ENCODE measurements at places on chromosomes 1 and 21.
A peak's percentile ranks its signal among the peaks of the same experiment; 100 is the strongest.

DNA sequence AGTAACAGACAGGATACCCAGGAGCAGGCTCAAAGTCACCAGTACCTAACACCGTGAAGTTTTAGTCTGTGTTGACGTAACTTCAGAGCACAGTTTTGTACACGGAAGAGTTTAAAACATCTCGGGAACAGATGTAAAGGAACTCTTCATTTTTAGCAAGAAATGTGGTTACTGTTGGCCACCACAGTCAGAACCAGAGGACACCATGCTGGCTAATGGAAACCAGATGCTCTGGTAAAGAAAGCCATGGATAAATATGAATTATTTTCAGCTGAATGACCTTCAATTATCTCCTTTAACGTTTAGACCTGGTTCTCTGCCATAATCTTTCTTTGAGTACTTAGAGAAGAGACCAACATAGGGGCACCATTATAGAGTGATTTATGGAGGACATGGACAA lies 115.9 kb downstream of the NTMT2 start:
- no peak for DNase-seq

DNA sequence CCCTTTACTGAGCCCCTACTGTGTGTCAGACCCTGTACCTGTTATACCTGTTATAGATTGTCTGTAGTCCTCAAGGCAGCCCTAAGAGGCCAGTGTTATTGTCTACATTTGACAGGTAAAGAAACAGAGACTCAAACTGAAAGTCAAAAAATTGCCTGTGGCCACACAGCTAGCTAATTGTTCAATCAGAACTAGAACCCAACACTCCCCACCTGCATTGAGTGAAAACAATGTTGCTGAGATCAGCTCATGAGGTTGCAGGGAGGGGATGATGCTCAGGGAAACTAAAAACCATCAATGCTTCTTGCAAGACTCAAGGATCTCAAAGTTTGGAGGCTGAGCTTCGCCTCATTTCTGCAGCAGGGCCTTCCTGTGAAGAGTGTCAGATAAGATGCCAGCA lies 109.5 kb upstream of the LMO4 start:
- no peak for DNase-seq

DNA sequence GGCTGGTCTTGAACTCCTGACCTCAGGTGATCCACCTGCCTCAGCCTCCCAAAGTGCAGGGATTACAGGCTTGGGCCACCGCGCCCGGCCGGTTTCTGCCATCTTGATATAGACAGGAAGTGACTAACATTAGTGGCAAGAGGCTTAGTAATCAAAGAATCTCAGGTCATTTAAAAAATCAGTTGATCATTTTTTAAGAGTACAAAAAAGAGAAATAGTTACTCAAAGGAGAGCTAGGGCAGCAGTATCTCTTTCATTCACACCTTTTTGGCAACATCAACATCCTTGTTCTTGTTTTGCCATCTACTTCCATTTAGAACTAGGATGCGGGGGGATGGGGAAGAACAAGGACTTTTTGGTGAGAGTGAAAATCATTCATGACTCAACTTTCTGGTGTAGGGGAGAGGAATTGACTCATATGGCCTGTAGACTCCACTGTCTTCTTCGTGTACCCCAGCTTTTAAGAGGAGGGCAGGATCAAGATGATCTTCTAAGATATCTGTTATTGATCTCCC lies 8.8 kb downstream of the FCRLB start:
- DNase-seq: no peak

DNA sequence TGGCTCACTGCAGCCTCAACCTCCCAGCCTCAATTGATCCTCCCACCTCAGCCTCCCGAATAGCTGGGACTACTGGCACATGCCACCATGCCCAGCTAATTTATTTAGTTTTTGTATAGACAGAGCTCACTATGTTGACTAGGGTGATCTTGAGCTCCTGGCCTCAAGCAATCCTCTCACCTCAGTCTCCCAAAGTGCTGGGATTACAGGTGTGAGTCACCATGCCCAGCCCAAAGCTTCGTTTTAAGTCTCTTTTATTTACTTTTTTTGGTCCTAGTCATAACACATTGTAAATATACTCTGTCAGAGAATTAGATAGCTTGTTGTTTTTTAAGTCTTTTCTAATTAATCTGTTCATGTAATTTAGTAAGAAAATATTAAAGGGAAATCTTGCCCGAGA lies 42.8 kb downstream of the KCNK1 start:
- DNase-seq: no peak

GRCh38 chr1:206456577-206457370 lies 13.5 kb upstream of the IKBKE start:
- DNase-seq: no peak

DNA sequence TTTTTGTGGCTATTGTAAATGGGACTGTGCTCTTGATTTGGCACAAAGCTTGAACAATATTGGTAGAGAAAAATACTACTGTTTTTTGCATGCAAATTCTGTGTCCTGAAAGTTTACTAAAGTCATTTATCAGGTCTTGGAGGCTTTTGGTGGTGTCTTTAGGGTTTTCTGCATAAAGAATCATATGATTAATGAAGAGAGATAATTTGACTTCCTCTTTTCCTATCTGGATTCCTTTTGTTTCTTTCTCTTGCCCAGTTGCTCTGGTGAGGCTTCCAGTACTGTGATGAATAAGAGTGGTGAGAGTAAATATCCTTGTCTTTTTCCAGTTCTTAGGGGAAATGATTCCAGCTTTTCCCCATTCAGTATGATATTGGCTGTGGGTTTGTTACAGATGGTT lies 1166.7 kb downstream of the NCAM2 start:
- DNase-seq: no peak

- no peak for DNase-seq
Measured at GRCh38 chr1:229579059-229579673, 20.7 kb upstream of the ABCB10 start.

DNA sequence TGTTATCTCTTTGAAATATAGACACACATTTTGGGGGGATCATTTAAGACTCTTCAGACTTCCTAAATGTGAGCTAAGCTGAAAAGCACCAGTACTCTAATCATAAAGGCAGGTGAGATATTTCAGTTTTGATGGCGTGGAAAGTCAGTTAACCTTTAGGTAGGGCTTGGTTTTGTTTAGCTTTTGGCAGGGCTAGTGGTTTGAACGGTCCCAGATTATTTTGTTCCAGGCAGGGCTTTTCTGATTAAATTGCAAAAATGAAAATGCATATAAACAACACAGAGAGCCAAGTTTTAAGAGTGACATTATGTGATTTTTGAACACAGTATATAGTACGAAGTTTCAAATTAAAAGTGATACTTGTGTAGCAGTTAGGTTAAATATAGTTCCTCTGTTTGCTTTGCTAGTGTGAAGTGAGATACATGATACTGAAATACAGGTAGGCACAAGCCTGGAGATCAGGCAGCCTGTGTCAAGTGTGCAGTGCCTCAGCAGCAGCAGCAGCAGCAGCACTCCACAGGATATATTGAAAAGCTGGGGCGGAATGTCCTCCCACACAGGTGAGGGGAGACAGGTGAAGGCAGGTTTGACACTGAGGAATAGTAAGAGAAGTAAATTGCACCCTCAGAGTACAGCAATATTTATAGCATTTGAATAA lies 47.4 kb downstream of the CAMTA1 start:
- DNase-seq: no peak

- no peak for DNase-seq
Measured at GRCh38 chr1:42403880-42404400, 23.3 kb downstream of the RIMKLA start.

DNA sequence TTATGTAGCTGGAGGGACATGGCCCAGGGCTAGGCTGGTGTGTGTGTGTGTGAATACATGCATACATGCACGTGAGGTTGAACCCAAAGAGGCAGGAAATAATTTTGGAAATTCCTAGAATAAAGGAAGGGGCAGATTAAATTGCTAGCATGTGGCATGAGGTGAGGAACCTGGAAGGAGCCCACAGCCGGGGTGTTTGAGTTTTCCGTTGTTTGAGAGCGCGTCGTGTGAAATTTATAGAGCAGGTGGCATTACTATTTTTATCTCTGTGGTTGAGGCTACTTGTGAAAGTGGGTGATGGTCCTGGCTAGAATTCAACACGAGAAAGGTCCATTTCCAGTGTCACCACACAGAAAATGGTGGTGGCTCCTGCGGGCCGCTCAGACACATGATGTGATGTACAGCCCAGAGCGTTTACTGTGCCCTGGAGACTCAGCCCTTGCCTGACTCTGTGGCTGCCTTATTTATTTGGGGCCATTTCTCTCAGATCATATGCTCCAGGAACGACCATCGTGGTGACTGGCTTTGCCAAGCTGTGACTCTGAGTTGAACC lies 48.0 kb downstream of the BACE2 start:
- no peak for DNase-seq

DNA sequence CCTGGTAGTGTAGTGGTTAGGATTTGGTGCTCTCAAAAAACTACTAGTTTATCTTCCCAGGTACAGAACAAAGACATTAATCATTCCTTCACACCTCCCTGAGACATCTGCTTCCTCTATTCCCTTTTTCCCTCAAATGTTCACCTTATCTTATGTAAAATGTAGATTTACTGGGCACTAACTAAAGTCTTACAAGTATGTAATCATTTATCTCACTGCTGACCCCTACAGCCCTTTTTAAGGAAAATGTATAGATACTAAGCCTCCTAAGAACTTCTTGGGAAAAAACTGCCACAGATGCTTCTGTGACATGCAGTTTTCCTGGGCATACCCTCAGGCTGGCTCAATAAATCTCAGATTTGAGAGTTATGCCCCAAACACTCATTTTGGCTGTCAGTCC lies 50.8 kb upstream of the NEK7 start:
- DNase-seq: no peak

GRCh38 chr1:6473974-6474814 lies 8.2 kb upstream of the TNFRSF25 start:
- no peak for DNase-seq

- no peak for DNase-seq
Measured at GRCh38 chr1:154572468-154573167, 5.0 kb downstream of the CHRNB2 start.

DNA sequence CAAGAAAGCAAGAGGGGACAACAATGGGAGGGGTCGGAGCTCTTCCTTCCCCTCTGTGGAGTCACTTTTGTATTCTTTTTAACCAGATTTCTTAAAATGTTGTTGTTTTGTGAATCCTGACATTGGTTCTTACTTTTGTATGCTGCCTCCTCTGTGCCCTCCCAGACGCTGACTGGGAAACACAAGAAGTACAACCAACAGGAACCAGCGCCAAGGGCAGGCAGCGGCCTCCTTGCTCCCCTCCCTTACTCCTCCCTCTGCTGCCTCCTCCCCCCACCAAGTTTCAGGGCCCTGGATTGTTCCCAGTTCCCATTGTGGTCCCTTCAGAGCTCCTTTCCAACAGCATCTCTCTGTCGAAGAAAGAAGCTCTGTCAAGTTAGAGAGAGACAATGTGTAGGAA lies 111.1 kb downstream of the BRINP2 start:
- no peak for DNase-seq

DNA sequence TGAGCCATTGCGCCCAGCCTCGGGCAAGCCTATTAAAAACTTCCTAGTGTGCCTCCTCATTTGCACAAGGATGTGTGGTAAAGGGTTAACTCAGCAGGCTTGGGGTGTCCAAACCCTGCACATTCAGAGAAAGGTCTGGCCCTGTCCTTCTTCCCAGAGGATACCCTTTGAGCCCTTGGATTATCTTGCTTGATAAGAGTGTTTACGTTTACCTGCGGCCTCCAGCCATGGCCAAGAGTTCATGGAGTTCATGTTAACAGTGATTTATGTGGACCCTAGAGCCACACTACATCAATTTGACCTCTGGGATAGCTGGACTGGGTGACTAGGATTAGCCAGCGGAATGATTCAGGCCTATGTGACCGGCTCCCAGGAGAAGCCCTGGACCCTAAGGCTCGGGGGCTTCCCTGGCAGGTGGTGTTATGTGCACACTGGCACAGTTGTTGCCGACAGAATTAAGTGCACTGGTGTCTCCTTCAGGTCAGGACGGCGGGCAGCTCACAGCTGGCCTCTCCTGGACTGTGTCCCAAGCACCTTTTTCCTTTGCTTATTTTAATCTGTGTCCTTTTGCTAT lies 7.7 kb upstream of the TCP10L start:
- DNase-seq: no peak

GRCh38 chr1:178796013-178796412 lies 71.0 kb downstream of the RALGPS2 start:
- DNase-seq: no peak

GRCh38 chr1:163066168-163066567 lies 3.0 kb upstream of the RGS4 start:
- no peak for DNase-seq

DNA sequence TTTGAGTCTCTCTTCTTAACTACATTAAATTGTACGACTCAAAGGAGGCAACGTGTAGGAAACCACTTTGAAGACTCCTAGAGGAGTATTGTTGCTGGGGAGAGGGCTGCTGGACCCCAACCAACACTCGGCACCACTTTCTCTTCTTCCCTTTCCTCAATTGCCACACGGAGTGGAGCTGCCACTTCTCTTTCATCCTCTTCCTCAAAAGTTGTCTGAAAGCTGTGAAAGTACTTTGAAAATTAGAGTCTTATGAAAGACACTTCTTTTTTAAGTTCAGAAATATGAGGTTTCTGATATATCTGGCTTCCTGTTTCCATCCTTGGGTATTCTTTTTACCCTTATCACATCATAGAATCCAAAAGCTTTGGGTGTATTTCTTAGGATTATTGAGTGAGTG lies 59.5 kb downstream of the MRPS6 start:
- DNase-seq: no peak

DNA sequence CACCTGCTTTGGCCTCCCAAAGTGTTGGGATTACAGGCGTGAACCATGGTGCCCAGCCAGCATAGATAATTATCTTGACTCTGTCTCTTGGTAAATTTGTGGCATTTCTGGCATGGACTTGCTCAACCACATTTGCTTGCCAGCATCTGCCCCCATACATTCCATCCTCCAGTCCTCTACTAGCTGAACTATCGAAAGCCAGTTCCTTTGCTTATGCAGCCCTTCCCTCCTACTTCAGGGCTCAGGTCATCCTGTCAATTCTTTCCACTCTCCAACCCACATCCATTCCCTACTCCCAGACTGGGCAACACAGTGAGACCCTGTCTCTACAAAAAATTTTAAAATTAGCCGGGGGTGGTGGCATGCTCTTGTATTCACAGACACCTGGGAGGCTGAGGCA lies 13.0 kb upstream of the UQCRHL start:
- DNase-seq: no peak

GRCh38 chr1:209692745-209693504 lies 11.7 kb upstream of the HSD11B1 start:
- peak; percentile 51 for DNase-seq

All from CD4-positive, alpha-beta T cell (primary cell).